ENCODE measurements at places on chromosomes 6 and 20.

DNA sequence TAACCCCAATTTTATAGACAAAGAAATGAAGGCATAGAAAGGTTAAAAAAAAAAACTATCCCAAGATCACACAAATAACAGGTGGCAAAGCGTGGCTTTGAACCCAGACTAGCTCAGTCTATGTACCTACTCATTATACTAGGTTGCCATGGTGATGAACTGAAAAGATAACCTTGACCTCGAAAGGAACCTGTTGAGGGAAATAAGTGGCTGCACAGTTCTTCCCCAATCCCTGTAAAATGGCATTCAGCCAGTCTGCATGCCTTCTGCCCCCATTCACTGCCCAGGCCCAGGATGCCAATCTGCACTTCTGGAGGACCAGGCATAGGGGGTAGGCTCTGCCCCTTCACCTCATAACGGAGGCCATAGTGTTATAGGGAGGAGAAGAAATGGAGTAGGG lies 295.2 kb downstream of the PTPRT start:
- no peak for DNase-seq

DNA sequence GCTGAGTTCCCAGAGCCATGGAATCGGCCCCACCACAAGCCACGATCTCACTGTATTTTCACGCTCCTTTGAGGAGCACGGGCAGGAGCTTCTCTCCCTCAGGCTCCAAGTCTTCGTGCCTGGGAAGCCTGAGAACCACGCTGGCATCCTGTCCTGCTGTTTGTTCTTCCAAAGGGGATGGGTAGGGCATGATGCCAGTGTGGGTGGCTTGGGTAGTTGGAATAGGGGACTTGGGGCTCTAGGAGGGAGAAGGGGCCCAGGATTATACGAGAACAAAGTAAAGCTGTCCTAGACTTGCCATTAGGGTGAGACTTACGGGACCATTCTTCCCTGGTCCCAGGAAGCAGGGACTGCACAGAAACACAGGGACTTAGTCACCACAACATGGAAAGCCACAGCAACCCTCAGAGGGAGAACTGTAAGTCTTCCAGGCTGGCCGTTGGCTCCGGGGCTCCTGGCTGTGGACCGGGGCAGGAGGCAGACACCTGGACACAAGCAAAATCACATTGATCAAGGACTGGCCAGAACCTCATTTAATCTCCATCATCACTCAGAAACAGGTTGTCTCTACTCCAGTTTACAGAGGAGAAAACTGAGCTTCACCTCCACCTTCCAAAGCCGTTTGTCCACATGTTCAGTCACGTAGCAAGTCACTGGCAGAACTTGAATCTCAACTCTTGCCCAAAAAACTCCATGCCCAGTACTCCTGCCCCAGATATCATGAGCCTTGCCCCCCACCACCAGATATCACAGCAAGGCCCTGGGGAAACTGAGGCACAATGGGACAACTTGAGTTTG lies 1.3 kb downstream of the CCN5 start:
- DNase-seq: no peak

GRCh38 chr6:8731874-8732273 lies 296.5 kb upstream of the SLC35B3 start:
- DNase-seq: no peak

- no peak for DNase-seq
Measured at GRCh38 chr6:150276168-150276936, 92.5 kb upstream of the IYD start.

DNA sequence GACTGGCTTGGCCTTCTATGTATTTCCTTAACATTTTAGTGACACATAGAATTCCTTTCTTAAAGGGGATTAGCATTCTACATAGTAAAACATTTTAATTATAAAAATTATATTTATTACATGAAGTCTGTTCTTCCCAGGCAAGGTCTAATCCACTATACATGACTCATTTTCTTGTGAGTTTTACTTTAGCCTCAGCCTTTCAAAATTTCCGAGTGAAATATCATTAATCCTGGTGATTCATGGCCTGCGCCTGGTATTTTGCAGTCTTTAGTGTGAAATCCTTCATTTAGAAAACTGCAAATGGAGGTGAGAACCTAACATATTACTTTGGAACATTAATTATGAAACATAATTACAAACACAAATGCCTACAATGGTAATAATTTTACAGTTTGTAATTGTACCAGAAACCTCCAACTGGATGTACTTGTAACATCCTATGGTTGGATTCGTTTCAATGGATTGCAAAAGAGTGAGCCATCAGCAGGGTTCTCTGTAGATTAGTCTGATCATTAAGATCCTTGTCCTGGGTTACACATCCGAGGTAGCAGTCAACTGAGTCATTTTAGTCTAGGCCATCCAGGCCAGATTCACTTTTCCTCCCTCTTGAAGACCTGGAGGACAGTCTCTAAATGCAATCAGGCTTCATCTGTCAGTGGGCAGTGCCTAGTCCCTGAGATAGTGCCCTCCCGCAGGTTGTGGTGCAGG lies 272.0 kb downstream of the PACRG start:
- no peak for DNase-seq

DNA sequence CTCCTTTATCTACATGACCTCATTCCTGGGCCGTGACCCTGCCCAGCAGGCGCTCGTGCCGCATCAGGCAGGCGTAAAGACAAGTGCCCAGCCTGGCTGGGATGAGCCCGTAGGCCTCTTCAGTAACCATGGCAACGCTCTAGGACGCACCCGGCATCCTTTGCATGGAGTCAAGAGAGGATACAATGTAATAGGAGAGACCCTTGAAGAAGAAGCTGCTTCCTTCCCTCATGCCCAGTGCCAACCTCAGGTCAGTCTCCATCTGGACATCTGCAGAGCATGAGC lies 5.0 kb upstream of the LSM14B start:
- no peak for DNase-seq

- DNase-seq: no peak
Measured at GRCh38 chr20:22569353-22569752, 15.0 kb downstream of the FOXA2 start.

DNA sequence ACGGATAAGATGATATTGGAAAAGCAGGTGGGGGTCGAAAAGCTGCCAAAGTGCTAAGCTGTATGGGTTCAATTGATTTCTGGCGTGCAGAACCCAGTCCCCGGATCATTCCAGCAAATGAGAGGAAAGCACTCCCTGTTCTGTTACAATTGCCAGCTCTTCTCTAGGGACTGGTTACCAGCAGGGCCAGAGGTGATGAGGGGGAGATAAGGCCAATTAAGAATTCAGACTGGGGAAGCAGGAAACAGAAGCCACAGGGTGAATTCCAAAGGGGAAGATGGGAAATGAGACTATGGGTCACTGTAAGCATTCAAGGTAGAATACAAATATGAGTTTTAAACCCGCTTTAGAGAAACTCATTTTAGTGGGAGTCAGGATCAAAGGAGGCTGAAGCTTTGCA lies 349.4 kb upstream of the MAP3K7 start:
- DNase-seq: no peak

GRCh38 chr6:30709101-30709868 lies 7.8 kb downstream of the MDC1 start:
- DNase-seq: no peak

DNA sequence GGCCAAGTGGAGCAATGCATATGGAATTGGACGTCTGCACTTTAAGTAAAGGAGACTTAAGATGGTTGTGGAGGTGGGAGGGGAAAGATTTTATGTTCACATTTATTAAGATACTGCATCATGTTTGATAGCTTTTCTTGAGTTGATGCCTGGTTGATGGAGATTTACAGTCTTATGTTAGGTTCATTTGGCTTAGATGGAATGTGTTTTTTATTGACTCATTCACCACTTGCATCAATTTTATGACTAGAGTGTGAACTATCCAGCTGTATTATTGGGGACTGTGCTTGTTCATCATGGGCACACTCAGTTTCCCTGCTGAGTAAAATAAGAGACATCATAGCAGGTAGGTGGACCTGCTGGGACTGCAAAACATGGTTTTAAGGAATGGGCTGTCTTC lies 91.2 kb upstream of the SCP2D1 start:
- DNase-seq: no peak

DNA sequence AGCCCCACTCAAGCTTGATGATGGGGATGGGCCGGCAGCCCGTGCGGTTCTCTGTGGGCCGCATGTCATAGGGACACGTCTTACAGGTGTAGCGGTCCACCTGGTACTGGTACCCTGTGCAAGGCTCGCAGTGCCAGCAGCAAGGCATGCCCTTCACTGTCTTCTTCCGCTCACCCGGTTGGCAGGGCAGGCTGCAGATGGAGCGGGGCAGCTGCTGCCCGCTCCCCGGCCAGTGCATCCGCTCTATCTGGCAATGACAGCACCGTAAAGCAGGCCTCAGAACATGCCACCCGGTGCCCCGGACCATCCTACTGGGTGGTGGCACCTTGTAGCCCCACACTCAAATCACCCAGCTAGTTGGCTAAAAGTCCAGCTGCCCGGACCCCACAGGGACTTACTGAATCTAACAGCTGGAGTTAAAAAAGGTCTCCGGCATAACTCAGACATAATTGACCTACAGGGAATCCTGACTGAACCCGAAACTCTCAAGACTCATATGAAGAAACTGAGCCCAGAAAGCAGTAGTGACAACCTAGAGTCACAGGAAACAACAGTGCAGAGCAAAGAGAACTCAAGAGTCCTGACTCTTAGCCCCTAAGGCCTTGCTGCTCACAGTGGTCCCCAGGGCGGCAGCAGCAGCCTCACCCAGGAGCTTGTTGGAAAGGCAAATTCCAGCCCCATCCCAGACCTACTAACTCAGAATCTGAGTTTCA lies 109.4 kb downstream of the GRM4 start:
- no peak for DNase-seq

DNA sequence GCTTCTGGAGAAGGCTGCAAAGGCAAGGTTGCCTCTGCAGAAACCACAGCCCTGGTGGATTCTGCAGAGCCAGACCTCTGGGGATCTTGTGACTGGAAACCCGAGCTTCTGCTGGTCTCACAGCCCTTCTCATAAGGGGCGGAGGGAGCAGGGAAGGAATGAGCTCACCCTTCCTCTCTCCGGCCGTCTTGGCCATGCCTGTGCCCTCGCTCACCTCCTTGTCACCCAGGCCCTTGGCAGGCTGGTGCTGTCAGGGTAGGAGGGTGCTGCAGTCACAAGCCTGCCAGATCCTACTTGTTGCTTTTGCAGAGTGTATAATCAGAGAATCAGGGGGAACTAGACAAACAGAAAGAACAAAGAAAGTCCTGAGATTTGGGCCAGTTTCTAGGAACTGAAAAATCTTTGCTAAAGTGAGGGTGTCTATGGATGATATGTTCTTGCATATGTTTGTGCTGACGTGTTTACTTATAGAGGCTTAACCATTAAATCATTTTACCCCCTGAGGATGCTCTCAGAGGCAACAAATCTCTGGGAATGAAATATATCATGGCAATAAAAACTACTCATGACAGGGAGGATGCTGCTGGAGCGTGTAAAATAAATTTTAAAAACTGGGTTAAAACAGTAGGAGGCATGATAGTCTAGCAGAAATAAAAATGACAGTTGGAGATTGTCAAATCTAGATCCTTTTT lies 244.9 kb upstream of the SOX4 start:
- no peak for DNase-seq

DNA sequence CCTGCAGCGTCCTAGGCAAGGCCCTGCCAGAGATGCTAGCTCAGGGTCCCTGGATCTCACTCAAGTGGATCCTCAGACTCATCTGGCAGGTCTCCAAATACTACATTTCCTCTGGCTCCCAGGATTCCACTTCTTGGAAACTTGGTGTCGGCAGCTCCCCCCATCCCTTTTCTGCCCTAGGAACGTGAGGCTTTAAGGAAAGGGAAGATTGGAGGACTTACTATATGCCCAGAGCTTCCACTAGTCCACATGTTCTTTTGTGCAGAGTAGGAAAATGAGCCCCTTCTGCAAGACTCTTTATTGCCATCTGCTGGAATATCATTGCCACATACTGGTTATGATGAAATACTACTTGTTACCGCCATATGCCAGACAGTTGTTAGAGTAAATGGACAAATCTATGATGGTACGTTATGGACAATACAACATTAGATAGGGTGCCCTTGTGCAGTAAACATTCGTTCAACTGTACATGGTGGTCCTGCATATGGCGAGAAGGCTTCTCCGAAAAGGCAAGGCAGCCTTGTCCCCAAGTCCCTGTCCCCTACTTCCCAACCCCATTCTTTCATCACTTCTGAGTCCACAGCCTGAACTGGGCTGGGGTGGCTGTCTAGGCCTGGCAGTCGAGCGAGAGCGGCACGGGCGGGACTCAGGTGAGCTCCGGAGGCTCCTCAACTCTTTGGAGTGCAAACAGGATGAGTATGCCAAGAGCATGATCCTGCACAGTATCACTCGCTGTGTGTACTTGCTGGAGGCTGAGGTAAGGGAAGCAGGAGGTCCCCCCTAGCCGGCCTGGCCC lies 780 bp downstream of the ARMC12 start:
- no peak for DNase-seq

DNA sequence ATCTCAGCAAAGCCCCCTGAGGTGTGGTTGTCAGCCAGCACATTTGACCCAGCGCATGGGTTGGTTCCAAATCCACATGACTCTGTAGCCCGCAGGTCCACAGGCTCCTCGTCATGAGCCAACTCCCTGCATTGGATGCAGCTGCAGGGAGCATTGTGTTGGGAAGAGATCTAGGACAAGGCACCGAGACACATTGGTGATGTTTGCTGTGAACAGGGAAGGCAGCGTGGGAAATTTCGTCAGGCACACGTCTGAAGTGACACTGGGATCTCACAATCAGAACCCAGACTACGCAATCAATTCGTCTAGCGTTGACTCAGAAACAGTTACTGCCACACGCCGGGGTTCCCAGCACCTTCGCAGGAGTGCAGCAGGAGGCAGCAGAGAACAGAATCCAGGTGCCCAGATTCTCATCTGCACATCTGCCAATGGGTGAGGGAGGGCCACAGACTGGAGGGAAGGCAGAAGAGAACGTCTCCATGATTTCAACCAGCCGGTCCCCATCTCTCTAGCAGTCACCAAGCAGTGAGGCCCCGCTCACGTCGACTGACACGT lies 177.0 kb downstream of the TTLL2 start:
- no peak for DNase-seq

GRCh38 chr6:150196942-150197745 lies 54.3 kb downstream of the PPP1R14C start:
- DNase-seq: no peak

- no peak for DNase-seq
Measured at GRCh38 chr6:13478525-13478966, 8.9 kb downstream of the GFOD1 start.
